ENCODE measurements at places on chromosomes 6 and 20.

- no peak for DNase-seq
Observed at GRCh38 chr20:9500121-9500520, 14.3 kb upstream of the LAMP5 start.

- no peak for DNase-seq
Observed at GRCh38 chr20:10843146-10843711, 169.4 kb upstream of the JAG1 start.

DNA sequence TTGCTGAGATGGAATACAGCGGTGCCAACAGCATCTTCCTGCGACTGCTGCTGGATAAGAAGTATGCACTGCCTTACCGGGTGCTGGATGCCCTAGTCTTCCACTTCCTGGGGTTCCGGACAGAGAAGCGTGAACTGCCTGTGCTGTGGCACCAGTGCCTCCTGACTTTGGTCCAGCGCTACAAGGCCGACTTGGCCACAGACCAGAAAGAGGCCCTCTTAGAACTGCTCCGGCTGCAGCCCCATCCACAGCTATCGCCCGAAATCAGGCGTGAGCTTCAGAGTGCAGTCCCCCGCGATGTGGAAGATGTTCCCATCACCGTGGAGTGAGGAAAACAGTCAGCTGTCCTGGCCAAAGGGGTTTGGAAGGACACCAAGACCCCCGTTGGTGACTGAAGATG lies 9.2 kb downstream of the CCND3 start:
- no peak for DNase-seq

DNA sequence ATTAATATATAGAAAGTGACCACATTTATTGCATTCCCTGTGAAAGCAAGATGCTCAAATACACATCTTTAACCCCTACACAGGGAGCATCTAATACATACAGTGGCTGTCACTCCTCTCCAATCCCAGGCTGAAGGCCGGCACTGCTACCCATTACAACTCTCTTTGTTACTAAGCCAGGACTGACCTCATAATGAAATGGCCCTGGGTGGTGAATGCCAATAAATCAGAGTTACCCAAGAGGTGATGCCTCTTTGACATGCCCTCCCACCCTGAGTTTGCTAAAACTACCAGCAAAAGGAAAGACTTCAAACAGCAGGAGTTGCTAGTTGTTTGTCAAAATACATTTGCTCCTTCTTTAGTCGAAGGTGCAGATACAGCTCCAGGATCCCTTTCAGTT lies 214.2 kb downstream of the FOXA2 start:
- no peak for DNase-seq

DNA sequence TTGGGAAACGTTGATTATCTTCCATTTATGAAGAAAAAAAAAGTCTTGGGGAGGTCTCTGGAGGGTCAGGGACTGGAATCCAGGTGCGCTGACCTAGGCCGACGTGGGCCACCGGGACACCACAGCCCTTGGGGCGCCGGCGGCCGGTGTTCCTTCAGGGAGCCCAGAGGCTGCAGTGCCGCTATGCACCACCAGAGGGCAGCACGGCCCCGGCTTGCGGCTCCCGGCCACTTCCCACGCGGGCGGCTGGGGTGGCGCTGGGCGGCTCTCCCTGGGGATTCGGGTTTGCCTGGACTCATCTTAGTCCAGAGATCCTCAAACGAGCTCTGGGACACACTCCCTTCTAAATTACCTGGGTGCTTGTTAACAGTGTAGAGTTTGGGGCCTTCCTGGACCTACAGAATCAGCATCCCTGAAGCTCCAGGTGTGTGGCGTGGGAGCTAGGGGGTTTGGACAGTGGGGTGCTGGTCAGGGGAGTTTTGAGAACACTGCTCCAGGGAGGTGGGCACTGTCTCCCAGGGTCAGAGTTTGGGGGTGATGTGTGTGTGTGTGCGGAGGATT lies 23.0 kb upstream of the GTSF1L start:
- DNase-seq, result peak; percentile 88

DNA sequence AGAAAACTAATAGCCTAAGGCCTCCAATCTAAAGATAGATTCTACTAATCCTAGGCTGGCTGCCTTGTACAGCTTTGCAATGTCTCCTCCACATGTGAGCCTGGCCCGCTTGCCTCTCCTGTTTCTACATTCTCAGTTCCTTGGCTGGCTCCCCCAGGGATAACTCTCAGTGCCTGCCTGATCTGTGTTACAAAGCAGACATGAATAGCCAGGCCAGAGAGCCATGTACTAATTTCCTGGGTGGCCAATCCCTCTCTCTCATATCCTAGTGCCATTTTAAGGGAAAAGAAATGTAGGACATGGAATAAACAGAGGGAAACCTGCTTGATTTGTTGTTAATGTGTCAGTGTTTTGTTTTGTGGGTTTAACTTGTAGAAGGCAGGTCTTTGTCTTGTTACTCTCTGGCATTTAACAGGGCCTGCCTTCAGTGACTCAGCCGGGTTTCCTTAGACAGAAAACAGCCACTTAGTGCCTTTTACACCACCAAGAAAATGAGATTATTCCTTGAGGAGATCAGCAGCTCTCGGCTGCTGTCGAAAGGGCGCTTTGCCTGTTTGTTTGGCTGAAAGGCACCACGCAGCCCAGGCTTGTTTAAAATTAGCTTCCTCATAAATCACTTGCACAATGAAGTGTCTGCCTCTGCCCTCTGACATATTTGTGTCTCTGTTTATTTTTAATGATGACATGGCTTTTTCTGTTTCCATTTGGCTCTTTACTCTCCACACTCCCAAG lies 702.7 kb downstream of the MAFB start:
- DNase-seq, result no peak

DNA sequence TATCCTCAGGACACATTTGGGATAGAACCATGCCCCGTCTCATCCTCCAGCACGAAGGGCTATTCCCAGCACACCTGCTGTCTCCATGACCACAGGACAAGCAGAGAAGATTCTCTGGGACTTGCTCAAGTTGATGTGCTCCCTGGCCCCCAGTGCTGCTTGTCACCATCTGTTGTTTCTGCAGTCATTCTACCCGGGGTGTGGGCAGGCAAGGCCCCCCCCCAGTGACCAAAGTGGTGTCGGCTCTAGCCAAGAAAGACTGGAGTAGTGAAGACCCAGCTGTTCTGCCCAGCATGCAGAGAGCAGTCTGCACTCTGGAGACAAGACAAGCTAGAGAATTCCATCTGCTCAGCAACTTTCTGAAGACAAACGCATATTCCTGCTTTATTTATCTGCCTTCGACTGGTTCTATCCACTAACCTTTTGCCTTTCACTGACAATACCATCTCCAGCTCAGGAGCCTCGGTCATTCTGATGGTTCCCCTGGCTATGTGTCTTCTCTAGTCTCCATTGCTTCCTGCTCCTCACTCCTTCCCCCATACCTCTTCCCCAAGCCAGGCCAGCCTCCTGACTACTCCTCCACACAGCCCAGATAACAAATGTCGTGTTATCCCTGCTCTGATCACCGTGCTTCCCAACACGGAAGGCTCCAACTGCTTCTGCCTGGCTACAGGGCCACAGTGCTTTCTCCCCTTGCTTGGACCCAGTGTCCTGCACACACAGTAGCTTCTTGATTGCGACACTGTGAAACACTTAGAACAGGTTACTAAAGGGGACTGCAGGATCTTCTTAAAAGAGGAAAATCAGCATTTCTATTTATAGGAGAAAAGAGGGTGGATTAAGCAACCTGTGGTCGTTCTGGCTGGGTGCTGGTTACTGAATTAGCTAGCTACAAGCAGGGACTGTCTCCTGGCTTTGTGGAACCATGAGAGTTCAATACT lies 86.7 kb upstream of the EMILIN3 start:
- no peak for DNase-seq

DNA sequence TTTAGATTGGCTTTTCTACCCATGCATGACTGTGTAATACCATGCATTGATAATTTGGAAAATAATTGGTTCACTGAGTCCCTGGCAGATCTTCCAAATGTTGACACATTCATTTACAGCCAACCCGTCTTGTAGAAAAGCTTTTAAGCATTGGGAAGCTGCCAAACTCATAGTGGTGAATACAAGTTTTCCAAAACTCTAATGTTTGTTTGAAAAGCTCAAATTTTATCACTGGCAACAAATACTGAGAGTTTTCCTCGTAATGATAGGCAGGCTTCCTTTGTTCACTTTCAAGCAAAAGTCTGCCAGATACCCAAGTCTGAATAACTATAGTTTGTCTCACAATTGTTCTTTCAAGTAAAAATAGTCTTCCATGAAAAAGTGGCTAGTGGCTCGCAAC lies 143.0 kb downstream of the FIG4 start:
- DNase-seq, result no peak

- no peak for DNase-seq
Observed at GRCh38 chr20:36275011-36275410, 31.1 kb upstream of the DLGAP4 start.

DNA sequence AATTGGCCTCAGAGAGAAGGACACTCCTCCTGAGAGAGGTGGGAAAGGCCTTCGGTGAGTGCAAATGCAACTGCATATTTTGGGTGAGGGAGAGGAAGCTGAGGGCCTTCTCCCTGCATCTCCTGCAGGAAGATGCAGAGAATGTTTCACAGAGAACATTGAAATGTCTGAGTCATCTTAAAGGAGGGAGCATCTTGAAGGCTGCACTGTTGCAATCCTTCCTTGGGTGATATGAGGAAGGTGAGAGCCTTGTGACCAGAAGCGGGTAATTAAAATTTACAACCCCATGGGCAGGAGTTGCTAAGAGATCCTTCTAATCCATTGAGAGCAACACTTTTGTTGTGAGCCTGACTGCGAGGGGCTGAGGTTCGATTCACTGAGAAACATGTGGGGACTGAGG lies 375.7 kb upstream of the MARCKS start:
- DNase-seq, result no peak
